ENCODE measurements at places on chromosomes 1 and 21. TPM values are rescaled to one million over a fixed set of nuclear protein-coding genes. Genes with fewer than 3 reads are reported as not detected.

SSR2 gene
- total RNA-seq: 503 TPM

CALML6 gene
- total RNA-seq: not detected

IFI16 gene
- 94.5 TPM for total RNA-seq

CFAP74 gene
- total RNA-seq: not detected

CACNA1S gene
- total RNA-seq: not detected

TFF3 gene
- total RNA-seq: not detected

MMEL1 gene
- not detected for total RNA-seq

PBX1 gene
- total RNA-seq: 22.7 TPM

SYT2 gene
- not detected for total RNA-seq

ZBTB18 gene
- 4.6 TPM for total RNA-seq

PAQR6 gene
- total RNA-seq: 0.34 TPM

C4BPB gene
- not detected for total RNA-seq
